ENCODE measurements at places on chromosomes 11 and 22. TPM values are rescaled to one million over a fixed set of nuclear protein-coding genes. Genes with fewer than 3 reads are reported as not detected.

DMC1 gene
- 2.2 TPM for total RNA-seq

- H3K27me3 ChIP-seq: no peaks in the 10 kb centered on the region
- peak; percentile 61 for DNase-seq
These were observed 19.7 kb upstream of the IL17REL start for GRCh38 chr22:50032109-50032871.

- H3K27me3 ChIP-seq: no peaks in the 10 kb centered on the region
- H3K4me1 ChIP-seq: no peaks in the 10 kb centered on the region
- H3K27ac ChIP-seq: no peak overlapping the region
- no peaks in the 10 kb centered on the region for H3K36me3 ChIP-seq
- no peak for DNase-seq
These were observed 7.0 kb upstream of the SWAP70 start for GRCh38 chr11:9656864-9657263.

- H3K27ac ChIP-seq: no peak overlapping the region
- DNase-seq: no peak
- H3K4me1 ChIP-seq: no peaks in the 10 kb centered on the region
- no peaks in the 10 kb centered on the region for H3K27me3 ChIP-seq
- H3K36me3 ChIP-seq: no peaks in the 10 kb centered on the region
These were observed 156.3 kb downstream of the FAT3 start for GRCh38 chr11:92380882-92381281.

DNA sequence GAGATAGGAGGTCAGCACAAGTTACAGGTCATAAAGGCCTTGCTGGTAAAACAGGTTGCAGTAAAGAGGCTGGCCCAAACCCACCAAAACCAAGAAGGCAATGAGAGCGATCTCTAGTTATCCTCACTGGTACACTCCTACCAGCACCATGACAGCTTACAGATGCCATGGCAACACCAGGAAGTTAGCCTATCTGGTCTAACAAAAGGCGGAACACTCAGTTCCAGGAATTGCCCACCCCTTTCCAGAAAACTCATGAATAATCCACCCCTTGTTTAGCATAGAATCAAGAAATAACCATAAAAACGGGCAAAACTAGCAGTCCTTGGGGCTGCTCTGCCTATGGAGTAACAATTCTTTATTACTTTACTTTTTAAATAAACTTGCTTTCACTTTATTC is 43.5 kb upstream of the B3GAT1 start:
- peak; percentile 10 for DNase-seq
- H3K27ac ChIP-seq: no peak overlapping the region
- no peak overlapping the region for H3K4me3 ChIP-seq
- H3K27me3 ChIP-seq: no peaks in the 10 kb centered on the region
- H3K4me1 ChIP-seq: no peaks in the 10 kb centered on the region
- H3K36me3 ChIP-seq: no peaks in the 10 kb centered on the region
